ENCODE measurements at places on chromosomes 13 and 19.

DNA sequence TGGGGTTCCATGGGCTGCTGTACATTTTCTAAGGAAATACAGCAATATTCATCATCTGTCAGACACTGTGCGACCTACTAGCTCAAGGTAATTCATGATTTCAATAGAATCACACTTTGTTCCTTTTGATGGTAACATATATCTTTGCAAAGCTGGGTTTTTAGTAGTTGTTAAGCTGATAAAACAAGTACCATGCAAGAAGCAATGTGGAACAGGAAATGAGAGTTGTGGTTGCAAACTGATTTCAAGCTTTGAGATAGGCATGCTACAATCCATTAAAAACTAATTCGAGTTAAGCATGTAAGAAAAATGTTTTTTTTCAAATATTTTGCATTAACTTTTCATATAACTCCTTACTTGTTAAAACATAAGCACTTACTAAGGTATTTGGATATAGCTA lies 6.8 kb upstream of the MBNL2 start:
- no peak for DNase-seq

GRCh38 chr13:23202383-23202782 lies 21.6 kb downstream of the SGCG start:
- DNase-seq = no peak

GRCh38 chr19:46622118-46622446 lies 2.8 kb downstream of the PTGIR start:
- no peak for DNase-seq

DNA sequence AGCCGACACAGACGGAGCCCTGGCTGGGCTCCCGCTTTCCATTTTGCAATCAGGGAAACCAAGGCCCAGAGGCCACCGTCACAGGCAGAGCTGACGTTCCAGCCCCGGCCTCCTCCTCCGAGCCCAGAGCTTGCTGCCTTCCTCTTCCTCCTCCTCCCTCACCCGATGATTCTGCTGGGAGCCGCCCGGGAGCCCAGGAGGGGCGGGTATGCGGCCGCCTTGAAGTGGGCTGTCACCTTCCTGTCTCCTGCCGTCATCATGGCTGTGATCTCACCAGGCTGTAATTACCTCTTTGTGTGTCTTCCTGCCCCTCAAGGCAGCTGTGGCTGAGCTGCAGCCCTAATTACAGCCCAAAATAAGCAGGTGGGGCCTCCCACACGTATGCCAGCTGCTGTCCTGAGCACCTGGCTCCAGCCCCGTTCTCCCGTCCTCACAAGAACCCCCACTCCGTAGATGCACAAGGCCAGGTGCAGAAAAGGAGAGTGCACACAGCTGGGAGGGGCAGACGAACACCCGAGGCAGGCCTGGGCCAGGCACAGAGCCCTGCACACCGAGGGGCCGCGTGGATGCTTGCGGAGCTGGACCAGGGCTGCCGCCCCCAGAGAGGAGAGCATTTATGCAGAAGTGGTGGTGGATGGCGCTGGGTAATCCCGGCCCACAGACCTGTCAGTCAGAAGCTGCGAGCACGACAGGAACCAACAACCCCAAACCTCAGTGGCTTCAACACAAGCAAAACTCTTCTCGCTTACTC lies 4.0 kb downstream of the TPGS1 start:
- DNase-seq = no peak

DNA sequence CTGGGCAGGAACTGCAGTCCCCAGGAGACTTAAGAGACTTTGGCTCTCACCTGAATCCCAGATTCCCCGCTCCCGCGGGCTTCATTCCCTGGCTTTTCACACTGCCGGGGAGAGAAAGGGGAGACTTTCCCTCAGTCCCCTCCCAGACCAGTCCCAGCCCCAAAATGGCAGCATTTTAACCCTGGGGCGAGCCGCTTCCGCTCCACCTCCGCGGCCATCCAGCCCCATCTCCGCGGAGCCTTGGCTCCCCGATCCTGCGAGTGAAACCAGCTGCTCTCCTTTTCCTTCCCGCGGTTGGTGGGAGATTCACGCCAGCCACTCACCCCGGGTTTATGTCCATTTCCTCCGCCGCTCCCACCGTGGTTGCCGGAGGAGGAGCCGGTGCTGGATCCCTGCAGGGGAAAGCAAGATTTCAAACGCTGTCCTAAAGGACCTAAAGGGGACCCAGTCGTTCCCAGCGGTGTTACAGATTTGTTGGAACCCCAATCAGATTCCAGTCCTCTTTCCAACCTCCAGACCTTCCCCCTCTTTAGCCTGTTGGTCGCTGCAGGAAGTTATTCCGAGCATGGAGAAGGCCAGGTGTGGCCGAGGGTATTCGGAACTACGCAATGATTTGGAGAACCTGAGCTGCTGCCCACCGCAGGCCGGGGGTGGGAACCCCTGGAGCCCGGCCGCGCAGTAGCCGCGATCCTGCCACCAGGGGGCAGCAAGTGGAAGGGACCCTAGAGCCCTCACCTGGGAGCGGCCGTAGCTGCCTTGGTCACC lies 3.4 kb downstream of the DMKN start:
- peak; percentile 97 for DNase-seq

DNA sequence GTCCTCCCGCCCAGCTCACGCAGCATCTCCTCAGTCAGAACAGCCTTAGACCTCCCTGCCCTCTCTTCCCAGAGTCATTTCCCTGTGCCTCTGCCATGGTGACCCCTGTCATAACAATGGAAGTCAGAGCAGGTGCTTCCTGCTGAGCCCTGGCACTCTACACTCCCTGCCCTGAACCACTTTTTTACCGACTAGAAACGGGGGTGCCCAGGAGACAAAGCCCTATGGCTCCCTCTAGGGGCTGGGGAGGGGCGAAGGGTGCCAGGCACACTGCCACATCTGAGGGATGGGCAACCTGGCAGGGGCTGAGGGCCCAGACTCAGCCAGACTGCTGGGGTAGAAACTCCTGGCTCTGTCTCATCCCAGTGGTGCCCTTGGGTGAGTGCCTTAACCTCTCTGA lies 16.4 kb downstream of the ZNF574 start:
- DNase-seq = peak; percentile 60

GRCh38 chr19:17234911-17235299 lies 8.9 kb downstream of the OCEL1 start:
- no peak for DNase-seq

DNA sequence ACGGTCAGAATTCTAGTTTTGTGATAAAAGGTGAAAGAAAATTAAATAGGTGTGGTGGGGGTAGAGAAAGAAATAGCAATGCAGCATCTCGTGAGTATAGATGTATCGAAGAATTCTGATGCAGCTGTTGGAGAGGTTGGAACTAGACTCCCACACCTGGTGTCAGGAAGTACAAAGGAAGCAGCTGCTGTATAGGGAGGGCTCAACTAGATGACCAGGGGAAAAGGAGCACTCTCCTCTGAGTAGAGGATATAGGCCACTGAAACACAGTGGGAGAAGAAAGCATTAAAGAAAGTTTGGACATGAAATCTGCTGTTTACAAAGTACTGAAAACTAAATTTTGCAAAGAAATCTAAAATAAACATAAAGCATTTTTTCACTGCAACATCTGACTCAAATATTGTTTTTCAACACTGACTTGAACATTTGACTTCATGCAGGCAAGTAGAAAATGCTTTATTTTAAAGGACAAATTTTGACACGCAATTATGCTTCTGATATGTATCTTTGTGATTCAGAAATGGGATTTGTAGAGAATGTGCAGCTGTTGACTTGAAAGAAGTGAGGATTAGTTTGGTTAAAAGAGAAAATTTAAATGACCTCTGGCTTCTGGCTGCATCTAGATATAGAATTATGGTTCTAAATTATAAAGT lies 82.2 kb downstream of the MIPEP start:
- no peak for DNase-seq

GRCh38 chr13:95378603-95379002 lies 77.4 kb upstream of the ABCC4 start:
- no peak for DNase-seq

- no peak for DNase-seq
Observed at GRCh38 chr13:22940736-22941135, 240.0 kb upstream of the SGCG start.

GRCh38 chr13:107650081-107650701 lies 565.1 kb downstream of the LIG4 start:
- DNase-seq = peak; percentile 17

- DNase-seq = no peak
Observed at GRCh38 chr19:7648265-7649014, 11.5 kb downstream of the STXBP2 start.

GRCh38 chr19:459724-460511 lies 915 bp downstream of the SHC2 start:
- peak; percentile 91 for DNase-seq

- DNase-seq = no peak
Observed at GRCh38 chr19:21474671-21475181, 30.7 kb upstream of the ZNF429 start.

DNA sequence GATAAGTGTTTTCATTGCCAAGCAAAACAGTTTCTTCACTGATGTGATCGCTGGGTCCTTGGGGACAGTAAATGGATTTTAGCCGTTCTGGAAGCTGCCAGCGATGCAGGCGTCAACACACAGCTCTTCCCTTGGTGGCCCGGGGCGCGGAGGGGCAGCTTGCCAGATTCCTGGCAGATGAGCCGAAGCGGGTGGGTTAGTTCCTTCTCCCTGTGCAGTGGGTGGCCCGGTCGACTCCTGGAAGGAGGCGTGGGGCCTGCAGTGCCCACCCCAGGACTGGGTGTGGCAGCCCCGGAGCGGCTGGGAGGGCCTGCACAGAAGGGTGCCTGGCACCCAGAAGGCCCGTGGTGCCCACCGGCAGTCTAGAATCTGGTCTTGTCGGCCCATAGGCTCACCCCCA lies 69.0 kb downstream of the KDM4B start:
- DNase-seq = no peak

- DNase-seq = peak; percentile 79
Observed at GRCh38 chr19:925087-925525, 729 bp upstream of the ARID3A start.

- DNase-seq = no peak
Observed at GRCh38 chr13:27236478-27236877, 14.9 kb upstream of the RPL21 start.

DNA sequence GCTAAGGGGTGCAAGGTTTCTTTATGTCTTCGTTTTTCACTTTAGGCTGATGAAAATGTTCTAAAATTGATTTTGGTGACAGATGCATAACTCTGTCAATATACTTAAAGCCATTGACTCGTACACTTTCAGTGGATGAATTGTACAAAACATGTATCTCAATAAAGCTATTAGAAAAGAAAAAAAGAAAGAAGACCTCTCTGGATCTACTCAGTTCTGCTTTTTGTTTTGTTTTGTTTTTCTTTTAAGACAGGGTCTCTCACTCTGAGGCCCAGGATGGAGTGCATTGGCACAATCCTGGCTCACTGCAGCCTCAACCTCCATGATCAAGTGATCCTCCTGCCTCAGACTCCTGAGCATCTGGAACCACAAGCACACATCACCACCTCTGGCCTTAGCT lies 3.5 kb downstream of the SIGLEC5 start:
- no peak for DNase-seq
